ENCODE measurements at places on chromosomes 2 and 18. TPM values are rescaled to one million over a fixed set of nuclear protein-coding genes. Genes with fewer than 3 reads are reported as not detected.

The CHRND gene
- not detected for polyA plus RNA-seq

DNA sequence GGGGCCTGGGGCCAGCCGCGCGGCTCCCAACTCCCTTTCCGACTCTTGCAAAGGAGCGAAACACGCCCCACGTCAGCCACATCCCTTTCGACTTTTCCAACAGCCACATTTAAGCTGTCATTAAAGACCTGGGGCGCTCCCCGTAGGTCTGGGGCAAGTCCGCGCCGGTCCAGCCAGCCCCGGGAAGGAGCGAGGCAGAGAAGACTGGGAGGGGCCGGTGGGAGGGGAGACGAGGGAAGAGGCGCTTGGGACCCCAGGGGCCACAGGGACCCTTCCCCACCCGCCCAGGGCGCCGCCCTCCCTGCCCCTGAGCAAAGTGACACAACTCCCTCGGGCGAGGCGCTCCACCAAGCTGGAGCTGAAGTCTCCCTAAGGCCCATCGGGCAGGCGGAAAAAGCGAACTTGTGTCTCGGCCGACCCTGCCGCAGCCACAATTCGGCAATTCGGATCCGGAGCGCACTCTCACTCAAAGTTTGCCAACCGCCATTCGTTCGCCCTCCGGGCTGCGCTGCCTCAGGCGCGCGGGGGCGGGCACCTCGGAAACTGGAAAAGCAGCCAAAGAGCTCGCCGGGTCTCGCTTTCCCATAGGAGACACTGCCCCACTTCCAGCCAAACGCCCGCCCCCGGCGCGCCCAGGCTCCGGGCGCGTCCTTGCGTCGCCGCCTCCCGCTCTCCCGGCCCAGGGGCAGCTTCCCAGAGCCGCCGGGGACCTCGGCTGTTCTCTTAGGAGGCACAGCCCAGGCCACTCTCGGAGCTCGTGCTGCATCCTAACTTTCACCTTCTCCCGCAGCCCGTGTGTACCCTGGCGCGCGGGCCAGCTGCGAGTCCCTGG lies 1.1 kb upstream of the KCTD1 start:
- peaks cover 6% of the 10 kb centered on the region for H3K4me1 ChIP-seq

DNA sequence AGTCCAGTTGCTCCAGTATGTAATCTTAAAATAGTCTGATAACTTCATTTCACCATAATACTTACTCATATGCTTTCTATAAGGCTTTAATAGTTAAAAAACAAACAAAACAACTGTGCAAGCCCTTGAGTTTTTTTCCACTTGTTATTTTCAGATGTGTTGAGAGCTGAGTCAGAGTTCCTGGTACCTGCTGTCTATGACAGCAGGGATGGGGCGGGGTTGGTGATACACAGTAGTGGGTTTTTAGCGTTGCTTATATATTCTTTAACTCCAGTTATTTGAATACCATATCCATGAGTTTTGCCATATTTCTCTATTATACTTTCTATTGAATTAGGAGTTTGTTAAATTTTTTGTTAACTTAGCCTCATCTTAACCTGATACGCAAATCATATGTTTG lies 5.0 kb downstream of the NAPG start:
- H3K4me1 ChIP-seq = peaks cover 7% of the 10 kb centered on the region
- no peaks in the 10 kb centered on the region for H3K27me3 ChIP-seq
- no peak for DNase-seq
- H3K27ac ChIP-seq = no peak overlapping the region
- H3K4me3 ChIP-seq = no peak overlapping the region

DNA sequence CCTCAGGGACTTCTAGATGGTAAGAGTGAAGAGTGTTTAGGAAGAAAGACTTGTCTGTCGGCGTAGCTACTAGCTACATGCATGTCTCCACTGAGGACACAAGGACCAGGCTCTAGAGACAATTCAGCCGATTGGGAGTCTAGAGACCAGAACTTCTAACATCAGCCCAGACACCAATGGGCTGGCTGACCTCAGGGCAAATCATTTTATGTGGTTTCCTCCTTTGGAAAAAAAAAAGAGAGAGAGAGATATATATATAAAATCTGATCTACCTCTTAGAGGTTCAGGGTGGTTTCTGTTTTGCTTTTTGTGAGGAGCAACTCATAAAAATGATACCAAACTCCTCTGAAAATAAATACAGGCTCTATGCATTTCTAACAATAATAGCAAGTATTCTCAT lies 212.8 kb downstream of the BCL2 start:
- H3K4me1 ChIP-seq = no peaks in the 10 kb centered on the region
- no peak overlapping the region for H3K4me3 ChIP-seq
- H3K36me3 ChIP-seq = no peaks in the 10 kb centered on the region
- H3K27me3 ChIP-seq = peaks cover 6% of the 10 kb centered on the region
- no peak for DNase-seq
- H3K27ac ChIP-seq = no peak overlapping the region

DNA sequence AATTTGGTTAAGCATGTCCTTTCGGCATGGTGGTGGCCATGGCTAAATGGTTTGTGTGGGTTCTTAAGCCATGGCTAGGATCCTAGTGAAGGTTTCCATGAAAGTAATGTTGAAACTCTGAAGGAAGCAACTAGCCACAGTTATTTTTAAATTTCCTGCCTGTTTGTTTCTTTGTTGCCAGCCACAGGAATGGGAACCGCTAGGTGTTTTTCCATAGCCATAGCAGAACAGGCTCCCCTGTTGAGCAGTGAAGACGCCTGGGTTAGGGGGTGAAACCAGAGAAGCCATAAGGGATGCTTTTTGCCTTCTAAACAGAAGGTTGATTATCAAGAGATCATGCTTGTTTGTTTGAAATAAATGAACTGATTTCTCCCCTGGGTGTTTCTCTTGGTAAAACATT lies 60.1 kb upstream of the CHMP1B start:
- no peak overlapping the region for H3K4me3 ChIP-seq
- H3K36me3 ChIP-seq = no peaks in the 10 kb centered on the region
- no peaks in the 10 kb centered on the region for H3K27me3 ChIP-seq
- peaks cover 4% of the 10 kb centered on the region for H3K4me1 ChIP-seq
- no peak for DNase-seq
